CD4-positive, alpha-beta T cell treated with Interleukin-15 for 1 hour (primary cell): ENCODE measurements at places on chromosomes 5 and 9.

GRCh38 chr5:17228821-17229291, 11.4 kb downstream of the BASP1 start:
- no peak for DNase-seq

DNA sequence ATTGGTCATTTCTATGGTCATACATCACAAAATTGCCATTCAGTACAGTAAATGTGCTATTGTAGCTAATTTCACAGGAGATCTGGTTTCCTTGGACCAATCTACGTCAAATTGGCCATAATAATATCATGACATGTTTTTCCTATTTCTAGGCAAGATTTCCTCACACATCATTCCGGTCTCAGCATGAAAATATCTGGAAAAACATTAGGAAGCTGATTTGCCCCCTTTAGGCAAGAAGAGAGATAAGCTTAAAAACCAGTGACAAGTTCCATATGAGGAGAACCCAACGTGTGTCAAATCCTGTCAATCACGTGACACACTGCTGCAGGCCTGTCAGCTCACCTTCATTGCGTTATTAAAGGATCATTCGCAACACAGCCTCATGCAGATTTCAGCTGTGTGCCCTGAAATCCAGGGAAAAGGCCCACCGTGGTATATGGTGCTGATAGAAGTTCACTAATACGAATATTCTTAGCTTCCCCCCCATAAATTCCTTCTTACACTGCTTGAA, 153.3 kb downstream of the ST8SIA4 start:
- DNase-seq: no peak

- DNase-seq: no peak
Observed at GRCh38 chr5:59321642-59322041, 571.9 kb downstream of the PDE4D start.

DNA sequence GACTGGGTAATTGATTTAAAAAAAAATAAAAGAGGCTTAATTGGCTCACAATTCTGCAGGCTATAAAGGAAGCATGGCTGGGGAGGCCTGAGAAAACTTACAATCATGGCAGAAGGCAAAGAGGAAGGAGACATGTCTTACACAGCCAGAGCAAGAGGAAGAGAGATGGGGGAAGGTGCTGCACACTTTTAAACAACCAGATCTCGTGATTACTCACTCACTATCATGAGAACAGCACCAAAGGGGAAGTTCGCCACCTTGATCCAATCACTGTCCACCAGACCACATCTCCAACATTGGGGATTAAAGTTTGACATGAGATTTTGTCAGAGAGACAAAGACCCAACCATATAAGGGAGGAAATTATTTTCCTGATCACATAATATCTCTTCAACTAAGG, 138.8 kb upstream of the NR4A3 start:
- DNase-seq: no peak
